ENCODE measurements at places on chromosomes 11 and 22.

DNA sequence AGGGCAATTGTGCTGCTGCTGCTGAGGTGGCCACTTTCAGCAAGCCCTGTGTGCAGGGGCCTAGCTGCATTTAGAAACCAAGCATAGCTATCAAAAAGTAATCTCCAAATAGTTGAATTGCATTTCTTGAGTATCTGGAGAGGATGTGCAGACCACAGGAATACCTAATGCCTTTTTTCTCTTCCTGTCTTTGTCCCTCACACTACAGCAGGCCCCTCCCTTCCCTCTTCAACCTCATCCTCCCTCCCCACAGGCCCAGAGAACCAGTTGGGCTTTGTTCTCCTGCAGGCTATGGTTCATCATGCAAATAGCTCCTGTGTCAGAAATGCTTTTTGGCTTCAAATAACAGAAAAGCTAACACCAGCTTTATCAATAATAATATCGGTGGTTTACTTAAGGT lies 47.7 kb downstream of the DKK3 start:
- no peak for DNase-seq

GRCh38 chr11:91794146-91794545 lies 430.5 kb upstream of the FAT3 start:
- DNase-seq = no peak

DNA sequence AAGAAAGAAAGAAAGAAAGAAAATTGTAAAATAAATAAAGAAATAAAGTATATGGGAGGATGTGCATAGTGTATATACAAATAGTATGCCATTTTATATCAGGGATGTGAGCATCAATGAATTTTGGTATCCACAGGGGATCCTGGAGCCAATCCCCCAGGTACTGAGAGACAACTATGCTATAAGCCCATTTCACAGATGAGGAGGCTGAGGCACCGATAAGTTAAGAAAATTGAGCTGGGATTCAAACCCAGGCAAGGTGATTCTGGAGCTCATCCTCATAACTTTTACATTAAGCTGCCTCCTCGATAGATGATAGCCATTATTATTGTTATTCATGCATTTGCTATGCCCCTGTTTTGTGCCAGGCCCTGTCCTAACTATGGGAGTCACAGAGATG lies 47.0 kb upstream of the ACCSL start:
- no peak for DNase-seq

- peak; percentile 26 for DNase-seq
Measured at GRCh38 chr22:44441401-44442185, 56.4 kb downstream of the RTL6 start.

DNA sequence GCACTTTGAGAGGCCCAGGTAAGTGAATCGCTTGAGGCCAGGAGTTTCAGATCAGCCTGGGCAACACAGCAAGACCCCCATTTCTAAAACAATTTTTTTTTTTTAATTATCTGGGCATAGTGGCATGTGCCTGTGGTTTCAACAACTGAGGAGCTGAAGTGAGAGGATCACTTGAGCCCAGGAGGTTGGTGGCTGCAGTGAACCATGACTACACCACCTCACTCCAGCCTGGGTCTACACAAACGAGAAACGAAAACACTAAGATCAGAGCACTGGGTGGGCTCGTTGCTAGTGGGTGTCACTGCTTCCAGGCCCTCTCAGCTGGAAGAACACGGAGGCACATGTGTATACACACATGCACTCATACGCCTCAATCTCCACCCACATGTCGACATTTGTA lies 4.1 kb upstream of the MOB2 start:
- no peak for DNase-seq

GRCh38 chr11:118224511-118225188 lies at the start of gene JAML:
JAML (minus strand) TSS chr11:118225011; CDS start chr11:118214866, 10,145 bp downstream.
- DNase-seq = peak; percentile 76

DNA sequence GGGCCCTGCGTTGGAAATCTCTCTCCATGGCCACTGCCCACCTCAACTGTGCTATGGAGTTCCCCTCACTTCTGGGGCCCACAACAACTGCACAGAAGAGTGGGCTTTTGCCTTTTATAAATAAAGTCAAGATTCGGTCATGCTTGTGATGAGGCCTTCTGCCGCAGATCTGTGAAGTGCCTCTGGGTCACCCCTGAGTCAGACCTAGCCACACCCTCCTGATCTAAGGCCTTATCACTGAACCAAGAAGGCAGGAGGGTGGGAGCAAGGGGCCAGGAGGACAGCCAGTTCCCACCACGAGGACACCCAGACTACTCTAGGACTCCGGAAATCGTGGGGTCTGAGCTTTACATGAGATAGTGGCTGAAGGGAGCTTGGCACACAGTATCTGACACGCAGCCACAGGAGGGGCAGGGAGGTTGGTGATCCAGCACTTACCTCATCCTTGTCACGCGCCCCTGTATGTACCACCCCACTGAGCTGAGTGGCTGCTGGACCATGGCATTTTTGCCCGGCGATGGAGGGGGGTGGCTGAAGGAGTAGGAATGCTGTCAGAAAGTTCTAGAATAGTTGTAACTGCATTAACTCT lies 115.7 kb downstream of the ABTB2 start:
- no peak for DNase-seq

DNA sequence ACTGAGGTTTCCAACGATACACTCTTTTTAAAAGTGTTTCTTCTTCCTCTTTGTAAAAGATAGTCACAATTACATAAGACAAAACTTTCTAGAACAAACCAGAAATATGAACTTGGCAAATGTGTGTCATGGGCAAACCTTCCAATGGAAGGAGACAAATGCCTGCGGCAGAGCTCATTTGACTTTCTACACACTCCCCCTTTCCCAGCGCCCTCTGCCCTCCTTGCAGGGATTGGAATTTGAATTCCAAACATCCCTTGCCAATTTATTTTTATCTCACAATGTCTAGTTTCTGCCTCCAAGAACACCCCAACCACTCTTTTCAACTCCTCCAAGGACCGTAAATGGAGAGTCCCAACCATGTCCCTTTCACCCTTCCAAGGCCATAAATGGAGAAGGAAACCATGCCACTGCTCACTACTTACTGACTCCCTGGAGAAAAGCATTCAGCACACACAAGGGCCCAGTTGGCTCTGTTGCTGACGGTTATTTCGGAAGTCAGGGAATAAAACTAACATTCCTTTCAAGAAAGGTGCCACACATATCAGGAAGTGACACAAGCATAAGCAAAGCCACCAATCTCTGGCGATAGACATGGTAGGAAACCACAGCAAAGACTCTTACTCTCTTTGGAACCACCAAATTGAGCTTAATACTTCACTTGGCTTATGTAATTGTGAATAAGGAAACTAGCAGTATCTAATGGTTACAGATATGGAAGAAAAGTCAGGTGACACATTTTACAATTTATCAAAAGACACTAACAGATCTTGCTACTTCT lies 15.0 kb upstream of the ESAM start:
- no peak for DNase-seq

- DNase-seq = no peak
Measured at GRCh38 chr11:73997120-73997770, 11.6 kb downstream of the UCP3 start.

DNA sequence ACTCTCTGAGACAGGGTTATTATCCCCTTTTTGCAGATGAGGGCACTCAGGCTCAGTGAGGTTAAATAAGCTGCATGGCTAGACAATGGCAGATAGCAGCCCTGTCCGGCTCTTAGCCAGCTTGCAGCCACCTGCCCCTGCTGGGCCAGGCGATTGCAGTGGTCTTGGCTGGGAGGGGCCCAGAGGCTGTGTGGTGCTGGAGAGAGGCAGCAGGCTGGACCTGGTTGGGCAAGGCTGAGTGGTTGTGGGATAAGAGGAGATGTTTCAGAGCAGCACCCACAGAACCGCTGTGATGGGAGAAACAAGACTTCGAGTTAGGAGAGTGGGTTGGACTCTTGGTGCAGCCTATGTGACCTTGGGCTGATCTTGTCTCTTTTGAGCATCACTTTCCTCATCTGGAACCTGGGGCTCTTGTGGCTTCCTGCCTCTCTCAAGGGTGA lies 25.5 kb downstream of the PTPRJ start:
- DNase-seq = peak; percentile 61

DNA sequence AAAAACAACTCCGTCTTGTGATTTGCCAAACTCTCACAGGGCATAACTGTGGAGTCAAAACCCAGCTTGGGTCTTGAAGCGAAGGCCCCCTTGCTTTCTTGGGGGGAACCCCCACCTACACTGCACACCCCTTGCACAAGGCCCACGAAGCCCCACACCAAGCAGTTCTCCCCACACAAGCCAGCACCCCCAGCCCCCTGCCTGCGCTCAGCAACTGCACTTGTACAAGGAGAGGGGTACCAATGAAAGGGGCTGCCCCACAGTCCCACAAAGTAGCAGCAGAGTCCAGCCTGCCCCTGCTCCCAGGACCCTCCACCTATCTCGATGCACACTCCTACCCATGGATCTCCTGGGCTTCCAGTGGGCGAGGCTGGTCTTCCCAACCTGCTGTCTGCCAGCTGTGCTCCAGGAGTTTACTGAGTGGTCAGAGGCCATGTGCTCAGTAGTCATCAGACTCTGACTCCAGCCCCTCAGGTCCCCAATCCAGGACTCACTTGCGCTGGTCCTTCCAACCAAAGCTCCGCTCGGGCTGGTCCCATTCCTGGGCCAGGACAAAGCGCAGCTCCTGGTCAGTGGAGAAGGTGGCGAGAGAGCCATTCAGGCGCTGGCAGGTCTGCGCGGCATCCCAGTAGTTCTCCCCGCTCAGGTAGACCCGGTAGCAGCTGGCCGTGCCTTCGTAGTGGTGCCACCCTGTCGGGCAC lies 57.7 kb downstream of the DGCR2 start:
- DNase-seq = no peak

GRCh38 chr11:35563484-35564244 lies 38.2 kb upstream of the PAMR1 start:
- DNase-seq = no peak

DNA sequence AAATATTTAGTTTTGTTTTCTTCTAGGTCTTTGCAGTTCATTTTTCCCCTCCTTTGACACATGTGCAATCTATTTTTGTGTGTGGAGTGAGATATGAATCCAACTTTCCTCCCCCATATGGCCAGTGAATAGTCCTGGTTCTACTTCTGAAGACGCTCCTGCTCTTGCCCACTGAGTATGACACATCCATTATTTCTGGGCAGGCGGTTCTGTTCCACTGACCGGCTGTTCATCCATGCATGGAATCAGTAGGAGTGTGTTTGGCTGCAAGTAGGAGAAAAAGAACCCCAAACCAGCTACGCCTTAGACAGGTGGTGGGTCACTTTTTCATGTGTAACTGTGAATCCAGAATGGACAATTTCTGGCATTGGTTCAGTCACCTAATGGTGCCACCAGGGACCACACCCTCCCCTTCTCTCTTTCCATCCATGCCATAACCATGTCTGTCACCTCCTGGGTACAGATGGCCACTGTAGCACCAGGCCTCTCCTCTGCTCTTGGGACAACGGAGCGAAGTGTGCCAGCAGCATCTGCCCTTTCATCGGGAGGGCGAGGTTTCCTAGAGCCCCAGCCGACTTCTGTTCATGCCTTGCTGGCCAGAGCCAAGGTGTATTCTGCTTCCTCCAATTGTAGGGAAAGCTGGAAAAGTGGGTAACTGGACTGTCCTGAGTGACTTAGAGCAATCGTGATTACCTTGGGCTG lies 67.4 kb upstream of the SLC22A12 start:
- no peak for DNase-seq

- DNase-seq = no peak
Measured at GRCh38 chr22:19455585-19456370, 8.3 kb upstream of the C22orf39 start.

- DNase-seq = no peak
Measured at GRCh38 chr11:35105319-35106079, 33.5 kb upstream of the CD44 start.

- DNase-seq = no peak
Measured at GRCh38 chr11:83649528-83649855, 363.3 kb upstream of the CCDC90B start.

GRCh38 chr11:9004183-9004926 lies 554 bp upstream of the NRIP3 start:
- DNase-seq = peak; percentile 48

DNA sequence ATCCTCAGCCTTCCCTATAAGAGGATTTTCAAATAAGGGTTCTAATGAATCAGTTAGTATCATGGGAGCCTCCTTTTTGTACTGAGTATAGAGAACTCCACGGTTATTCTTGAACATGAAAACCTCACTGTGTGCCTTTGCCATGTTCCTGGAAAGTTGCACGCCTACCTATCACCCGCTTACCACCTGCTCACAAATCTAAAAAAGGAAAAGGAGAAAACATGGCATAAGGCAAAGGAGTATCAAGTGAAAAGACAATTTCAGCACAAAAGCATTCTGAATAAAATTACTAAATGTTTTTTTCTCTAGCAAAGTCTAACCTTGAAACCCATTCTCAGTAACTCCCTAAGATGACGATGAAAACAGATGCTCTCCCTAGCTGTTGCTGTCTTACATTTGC lies 511.8 kb upstream of the API5 start:
- DNase-seq = no peak

DNA sequence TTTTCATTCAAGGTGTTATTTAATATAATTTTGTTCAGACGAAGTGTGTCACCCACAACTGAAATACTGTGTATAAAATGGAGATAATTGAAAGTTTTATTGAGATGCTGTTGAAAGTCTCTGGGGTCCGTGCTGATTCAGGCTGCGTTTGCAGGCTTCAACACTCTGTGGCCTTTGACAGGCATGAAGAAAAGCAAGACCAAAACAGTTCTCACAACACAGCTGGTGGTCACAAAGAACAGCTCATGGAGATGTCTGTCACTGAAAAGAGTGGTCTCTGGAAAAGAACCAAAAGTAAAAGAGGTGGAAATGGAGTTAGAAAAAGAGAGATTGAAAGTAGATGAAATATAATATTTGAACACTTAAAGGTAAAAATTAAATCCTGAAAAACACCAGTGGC lies 9.8 kb upstream of the MPPED2 start:
- DNase-seq = no peak

- no peak for DNase-seq
Measured at GRCh38 chr11:17725174-17725573, 5.8 kb downstream of the MYOD1 start.

- peak; percentile 76 for DNase-seq
Measured at GRCh38 chr11:17063171-17064002, 14.1 kb downstream of the RPS13 start.

DNA sequence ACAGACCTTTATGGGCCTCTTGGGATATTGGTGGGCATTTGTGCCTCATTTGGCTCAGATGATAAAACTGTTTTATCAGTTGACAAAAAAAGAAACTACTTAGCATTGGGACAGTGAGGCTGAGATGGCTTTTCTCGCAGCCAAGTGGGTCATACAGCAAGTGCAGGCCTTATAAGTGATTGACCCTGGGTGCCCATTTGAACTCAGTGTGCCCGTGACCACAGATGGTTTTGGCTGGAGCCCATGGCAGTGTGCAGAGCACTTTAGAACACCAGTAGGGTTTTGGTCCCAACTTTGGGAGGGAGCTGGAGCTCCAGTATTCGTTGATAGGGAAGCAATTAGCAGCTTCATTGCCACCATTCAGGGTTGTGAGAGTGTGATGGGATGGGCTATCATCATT lies 404.5 kb upstream of the LARGE1 start:
- no peak for DNase-seq

GRCh38 chr11:68148879-68149278 lies 27.7 kb upstream of the CHKA start:
- no peak for DNase-seq

DNA sequence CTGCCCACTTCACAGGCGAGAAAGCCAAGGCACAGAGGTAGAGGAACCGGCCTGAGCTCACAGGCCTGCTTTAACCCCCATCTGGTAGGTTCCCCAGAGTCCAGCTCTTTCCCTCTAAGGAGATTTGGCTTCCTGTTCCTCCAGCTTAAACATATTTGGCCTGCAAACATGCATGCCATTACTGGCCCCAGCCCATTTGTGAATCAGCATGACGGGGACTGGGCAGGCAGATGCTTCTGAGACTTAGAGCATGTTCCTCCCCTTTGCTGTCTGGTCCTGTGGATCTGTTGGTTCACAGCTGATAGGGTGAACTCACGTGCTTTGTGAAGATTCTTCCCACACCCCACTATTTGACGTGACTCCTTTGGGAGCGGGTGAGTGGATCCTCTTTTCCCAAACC lies 12.6 kb downstream of the CHST1 start:
- DNase-seq = no peak

Measured in activated T-cell treated with anti-CD3 and anti-CD28 coated beads, Interleukin-2, amount 50 U/mL, for 24 hours (primary cell).